ENCODE measurements at places on chromosomes 11 and 22.

GRCh38 chr22:32515084-32515483 lies 40.5 kb downstream of the FBXO7 start:
- no peak for DNase-seq

DNA sequence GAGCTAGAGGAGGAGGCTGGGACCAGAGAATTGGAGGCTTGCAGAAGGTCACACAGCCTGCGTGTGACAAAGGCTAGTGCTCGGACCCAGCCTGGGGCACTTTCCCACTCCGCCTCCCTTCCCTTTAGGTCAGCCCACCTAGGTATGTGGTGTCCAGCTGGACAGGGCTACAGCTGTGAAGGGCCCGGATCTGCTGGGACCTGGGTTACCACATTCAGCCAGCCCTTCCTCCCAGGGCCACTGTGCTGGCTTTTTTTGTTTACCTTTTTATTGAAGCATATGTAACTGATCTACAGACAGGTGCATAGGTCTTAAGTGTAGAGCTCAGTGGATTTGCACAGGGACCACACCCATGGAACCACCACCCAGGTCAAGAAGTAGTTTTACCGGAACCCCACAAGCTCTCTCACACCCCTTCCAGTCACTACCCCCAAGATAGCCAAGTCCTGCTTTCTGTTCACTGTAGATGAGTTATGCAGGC lies 8.7 kb downstream of the CAPN5 start:
- no peak for DNase-seq

DNA sequence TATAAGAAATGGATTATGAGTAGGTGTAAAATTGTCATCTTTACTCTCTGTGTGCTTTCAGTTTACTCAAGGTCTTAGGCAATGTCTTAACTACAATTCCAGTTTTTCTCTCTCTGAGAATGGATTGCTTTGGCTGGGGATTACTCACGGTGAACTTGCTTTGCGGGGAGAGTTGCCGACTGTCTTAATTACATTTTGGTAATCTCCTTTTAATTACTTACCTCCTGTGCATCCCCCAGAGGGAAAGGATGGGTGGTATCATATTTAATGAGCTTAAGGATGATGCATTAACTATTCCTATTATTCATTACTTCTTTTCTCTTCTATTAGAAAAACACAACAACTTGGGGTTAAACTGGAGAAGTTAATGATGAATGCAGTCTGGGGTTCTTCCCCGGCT lies 159.4 kb downstream of the MPPED1 start:
- peak; percentile 47 for DNase-seq

- DNase-seq, result no peak
Observed at GRCh38 chr11:47328449-47329390, 23.8 kb downstream of the MYBPC3 start.

- no peak for DNase-seq
Observed at GRCh38 chr11:88179971-88180629, 4.9 kb upstream of the RAB38 start.

DNA sequence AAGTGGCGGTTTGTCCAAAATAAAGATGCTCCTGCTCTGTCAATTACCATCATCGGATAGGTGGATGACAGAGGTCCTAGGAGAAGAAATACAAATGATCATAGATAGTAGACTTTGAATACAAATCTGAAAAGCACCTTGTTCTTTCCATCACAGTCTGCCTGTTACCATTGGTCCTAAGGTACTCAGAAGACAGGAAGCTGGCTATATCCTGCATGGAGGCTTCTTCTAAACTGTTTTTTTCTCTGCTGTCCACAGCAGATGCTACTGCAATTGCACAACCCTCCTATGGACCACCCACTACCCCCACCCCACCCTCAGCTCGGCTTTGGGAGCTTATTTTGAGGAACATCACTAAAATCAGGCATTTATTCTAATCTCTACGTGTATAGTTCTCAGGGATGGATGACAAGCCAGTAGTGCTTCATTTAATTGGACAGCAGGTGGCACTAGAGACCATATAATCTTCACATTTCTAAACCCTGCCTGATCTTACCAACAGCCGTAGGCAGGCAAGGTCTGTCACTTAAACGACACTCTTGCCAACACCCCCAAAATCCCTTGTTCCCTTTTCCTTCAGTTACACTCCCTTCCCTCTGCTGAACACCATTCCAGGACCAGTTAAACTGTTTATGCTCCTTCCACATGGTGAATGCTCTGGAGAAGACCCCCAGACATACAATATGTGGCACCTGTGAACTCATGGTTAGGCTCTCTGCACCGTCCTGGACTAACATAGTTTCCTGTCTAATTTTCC lies 6.6 kb upstream of the PTS start:
- DNase-seq, result peak; percentile 88

GRCh38 chr11:64003807-64004589 lies 17.8 kb downstream of the OTUB1 start:
- peak; percentile 48 for DNase-seq

DNA sequence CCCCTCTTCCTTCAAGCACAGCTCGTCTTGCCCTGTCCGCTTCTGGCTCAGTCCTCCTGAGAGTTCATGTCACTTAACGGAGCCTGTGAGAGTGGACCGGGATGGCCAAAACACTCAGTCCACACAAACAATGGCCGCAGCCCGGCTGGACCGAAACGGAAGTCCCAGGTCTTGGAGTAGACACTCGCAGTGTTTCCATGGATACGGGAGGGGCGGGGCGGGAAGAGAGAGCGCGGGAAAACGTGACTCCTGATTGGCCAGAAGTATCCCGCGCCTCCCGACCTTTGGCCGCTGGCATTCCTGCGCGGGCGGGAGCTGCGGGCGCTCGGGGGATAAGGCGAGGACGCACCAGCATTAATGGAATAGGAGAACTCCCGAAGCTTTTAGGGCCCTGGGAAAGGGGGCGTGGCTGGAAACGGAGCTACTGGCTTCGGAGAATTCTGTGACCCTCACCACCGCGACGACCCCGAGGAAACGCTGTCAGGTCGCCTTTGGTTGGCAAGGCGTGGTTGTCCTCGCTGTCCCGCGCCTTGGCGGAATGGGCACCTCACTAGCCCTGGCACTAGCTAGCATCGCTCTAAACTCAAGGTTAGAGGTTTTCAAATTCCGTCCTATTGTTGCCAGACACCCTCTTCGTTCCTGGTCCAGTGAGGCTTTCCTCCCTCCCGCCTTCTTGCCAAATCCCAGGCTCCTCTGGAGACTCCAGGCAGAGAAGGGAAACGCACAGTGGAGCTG lies at the start of the genes NLRP14 and ZNF214:
Gene NLRP14 (plus strand): TSS at position 297 of the 735 bp plus-strand sequence. CDS start 18,108 bp downstream, outside the sequence.
Gene ZNF214 (minus strand): TSS at position 164 of the 735 bp plus-strand sequence. CDS start 17,511 bp downstream, outside the sequence.
- DNase-seq, result peak; percentile 96

- DNase-seq, result no peak
Observed at GRCh38 chr11:111676878-111677585, 74.8 kb downstream of the SIK2 start.

DNA sequence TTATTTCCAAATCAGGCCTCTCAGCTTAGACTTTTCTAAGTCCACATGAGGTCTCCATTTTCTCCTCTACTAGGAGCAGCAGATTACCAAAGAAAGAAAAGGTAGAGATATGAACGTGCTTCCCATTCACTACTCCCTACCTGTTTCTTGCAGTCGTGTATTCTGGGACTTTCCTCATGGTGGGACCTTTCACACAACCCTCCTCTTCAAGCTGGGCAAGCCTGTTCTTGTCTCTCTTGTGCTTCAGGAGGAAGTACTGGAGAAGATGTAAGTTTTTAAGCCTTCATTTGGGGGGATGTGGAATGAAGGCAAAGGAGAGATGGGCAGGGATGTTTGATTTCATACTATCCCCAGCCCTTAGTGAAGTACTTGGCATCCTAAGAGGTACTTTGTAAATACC lies 128.8 kb upstream of the SESN3 start:
- no peak for DNase-seq

DNA sequence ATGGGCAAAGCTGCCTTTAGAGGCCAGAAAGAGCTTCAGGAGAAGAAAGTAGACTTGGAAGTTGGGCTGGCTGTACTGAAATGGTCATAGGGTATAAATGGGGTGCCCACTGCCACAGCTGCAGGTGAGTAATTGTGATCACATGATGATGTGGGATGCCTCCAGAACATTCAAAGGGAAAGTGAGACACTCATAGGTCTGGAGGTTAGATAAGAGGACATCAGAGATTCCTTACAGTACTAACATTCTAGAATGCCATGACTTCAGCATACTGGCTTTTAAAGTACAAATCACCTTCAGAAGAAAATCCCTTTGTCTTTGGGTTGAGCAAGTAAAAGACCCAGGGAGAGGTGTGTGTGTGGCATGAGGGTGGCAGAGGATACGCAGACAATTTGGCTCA lies 419.2 kb downstream of the TENM4 start:
- no peak for DNase-seq

GRCh38 chr22:40764763-40765441 lies 54.2 kb downstream of the SLC25A17 start:
- no peak for DNase-seq

- DNase-seq, result no peak
Observed at GRCh38 chr11:16780146-16780545, 41.7 kb downstream of the C11orf58 start.

DNA sequence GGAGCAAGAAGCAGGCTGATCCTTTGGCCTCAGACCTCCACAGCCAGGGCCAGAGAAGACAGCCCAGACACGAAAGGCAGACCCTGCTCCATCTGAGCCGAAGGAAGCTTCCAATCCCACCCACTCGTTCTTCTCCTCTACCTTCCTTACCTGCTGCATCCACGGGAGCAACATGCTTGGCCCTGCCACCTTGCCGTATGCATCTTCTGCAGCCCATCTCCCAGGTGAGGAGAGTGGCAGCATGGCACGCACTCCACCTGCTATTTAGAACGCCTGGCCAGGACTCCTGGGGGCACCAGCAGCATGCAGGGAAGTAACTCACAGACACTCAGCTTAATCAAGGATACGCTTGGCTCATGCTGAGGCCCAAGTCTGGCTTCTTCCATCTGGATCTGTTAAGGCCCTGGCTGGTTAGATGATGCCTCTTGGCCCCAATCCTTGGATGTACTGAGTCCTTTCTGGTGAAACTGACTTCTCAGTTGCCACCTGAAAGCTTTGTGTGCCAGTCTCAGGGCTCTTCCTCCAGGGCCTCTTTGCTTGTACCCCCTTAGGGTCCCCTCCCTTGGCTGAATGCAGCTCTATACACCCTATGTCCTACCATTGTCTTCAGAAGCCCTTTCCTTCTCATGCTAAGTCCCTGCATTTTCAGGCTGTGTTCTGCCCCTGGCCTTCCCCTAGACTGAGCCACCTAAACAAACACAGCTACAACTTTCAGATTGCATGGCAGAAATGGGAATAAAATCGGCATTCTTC lies 604.9 kb downstream of the BUD13 start:
- DNase-seq, result no peak

- DNase-seq, result no peak
Observed at GRCh38 chr22:37581504-37581903, 1.6 kb upstream of the LGALS2 start.

- DNase-seq, result no peak
Observed at GRCh38 chr11:26078231-26078821, 253.6 kb upstream of the ANO3 start.

DNA sequence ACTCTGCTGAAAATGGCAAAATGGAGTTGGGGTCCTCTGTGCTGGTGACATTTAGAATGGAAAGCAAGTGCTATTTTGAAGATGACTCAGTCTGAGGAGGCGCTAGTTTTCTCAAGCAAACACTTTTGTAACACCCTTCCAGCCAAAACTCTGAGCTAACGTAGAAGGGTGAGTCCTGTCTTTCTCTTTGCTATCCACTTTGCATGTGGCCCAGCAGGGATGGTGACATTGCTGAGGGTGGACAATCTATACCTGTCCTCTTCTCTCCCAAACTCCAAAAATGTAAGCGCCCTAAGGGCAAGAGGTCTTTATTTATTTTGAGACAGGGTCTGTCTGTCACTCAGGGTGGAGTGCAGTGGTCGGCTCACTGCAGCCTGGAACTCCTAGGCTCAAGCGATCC lies 3.6 kb upstream of the KAT5 start:
- DNase-seq, result no peak

DNA sequence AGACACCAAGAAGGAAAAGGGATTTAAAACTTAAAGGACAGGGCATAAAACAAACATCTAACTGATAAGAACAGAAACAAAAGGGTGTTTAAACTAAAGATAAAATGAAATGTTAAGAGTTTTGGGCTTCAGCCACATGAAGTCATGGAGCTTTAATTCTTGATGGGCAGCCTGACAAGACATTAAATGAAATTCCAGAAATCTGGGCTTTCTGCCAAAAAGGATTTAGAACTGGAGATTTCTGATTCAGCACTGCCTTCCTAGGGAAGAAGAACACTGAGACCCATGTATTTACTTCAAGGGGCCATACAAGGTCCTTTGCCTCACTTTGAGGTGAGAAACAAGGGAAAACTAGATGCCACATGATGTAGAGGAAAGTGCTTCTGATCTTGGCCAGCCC lies 355.9 kb upstream of the RAG2 start:
- DNase-seq, result peak; percentile 51

DNA sequence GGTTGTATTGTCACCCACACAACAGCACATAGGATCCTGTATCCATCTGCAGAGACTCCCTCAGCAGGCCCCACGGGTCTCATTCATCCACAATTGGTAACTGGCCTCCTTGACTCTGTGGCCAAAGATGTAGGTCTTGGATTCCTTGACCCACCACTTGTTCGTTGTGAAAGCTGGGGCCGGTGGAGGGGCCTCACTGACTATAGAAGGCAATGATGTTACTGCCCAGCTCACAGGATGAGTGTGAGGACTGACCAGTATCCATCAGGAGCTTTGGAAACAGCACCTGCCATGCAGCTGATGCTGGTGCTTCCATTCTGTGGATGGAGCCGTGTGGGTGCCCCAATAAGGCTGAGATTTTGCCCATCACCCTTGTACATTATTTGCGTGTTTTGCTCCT lies 615.7 kb downstream of the BRD1 start:
- no peak for DNase-seq

- no peak for DNase-seq
Observed at GRCh38 chr11:101439488-101439887, 144.3 kb downstream of the TRPC6 start.

DNA sequence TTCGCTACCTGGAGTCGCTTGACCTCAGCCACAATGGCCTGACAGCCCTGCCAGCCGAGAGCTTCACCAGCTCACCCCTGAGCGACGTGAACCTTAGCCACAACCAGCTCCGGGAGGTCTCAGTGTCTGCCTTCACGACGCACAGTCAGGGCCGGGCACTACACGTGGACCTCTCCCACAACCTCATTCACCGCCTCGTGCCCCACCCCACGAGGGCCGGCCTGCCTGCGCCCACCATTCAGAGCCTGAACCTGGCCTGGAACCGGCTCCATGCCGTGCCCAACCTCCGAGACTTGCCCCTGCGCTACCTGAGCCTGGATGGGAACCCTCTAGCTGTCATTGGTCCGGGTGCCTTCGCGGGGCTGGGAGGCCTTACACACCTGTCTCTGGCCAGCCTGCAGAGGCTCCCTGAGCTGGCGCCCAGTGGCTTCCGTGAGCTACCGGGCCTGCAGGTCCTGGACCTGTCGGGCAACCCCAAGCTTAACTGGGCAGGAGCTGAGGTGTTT lies 12.8 kb downstream of the TSKU start:
- no peak for DNase-seq

DNA sequence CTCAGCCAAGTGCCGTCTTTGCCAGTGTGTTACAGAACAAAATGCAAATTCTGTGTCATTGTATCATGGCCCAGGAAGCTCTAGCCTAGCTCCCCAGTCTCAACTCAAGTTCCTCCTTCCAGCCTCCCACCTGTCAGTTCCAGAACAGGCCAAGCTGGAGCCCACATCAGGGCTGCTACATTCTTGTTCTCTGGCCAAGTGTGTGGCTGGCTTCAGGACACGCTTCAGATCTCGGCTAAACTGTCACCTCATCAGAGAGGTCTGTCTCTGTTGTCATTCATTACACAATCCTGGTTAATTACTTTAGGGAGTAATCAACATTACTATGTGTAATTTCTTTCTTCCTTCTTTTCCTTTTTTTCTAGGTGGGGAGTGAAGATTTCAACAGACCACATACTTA lies 347.0 kb upstream of the SYN3 start:
- no peak for DNase-seq

GRCh38 chr11:73570415-73571114 lies 27.3 kb downstream of the FAM168A start:
- DNase-seq, result no peak
